Activated T-cell treated with anti-CD3 and anti-CD28 coated beads, Interleukin-2, amount 50 U/mL, for 72 hours (primary cell): ENCODE measurements at places on chromosomes 6 and 20. TPM values are rescaled to one million over a fixed set of nuclear protein-coding genes. Genes with fewer than 3 reads are reported as not detected.

DNA sequence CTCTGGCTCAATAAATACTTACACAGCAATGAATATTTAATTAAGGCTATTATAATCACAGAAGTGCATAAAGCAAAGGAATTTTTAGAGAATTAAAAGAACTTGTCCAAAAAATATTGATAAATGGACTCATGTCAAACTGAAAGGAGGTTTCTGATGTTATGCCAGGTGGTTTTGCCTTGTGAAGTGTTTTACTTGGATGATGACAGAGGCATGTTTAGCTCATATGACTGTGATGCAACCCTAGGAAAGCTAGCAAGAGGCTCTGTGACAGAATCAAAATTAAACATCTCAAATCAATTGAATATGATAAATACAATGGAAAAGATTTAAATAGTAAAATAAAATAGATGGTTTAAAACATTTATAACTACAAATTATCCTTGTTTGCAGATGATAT, 137.3 kb downstream of the TMEM200A start:
- no peak overlapping the region for H3K27ac ChIP-seq
- DNase-seq: no peak
- H3K4me3 ChIP-seq: no peak overlapping the region
- H3K4me1 ChIP-seq: peaks cover 23% of the 10 kb centered on the region
- no peaks in the 10 kb centered on the region for H3K36me3 ChIP-seq
- H3K27me3 ChIP-seq: no peaks in the 10 kb centered on the region

GRCh38 chr6:110178626-110179405, 654 bp downstream of the WASF1 start:
- H3K27me3 ChIP-seq: peaks cover 15% of the 10 kb centered on the region
- H3K27ac ChIP-seq: peak overlapping the region; percentile 80
- peaks cover 6% of the 10 kb centered on the region for H3K4me1 ChIP-seq
- peak overlapping the region; percentile 95 for H3K4me3 ChIP-seq
- peak; percentile 64 for DNase-seq

DNA sequence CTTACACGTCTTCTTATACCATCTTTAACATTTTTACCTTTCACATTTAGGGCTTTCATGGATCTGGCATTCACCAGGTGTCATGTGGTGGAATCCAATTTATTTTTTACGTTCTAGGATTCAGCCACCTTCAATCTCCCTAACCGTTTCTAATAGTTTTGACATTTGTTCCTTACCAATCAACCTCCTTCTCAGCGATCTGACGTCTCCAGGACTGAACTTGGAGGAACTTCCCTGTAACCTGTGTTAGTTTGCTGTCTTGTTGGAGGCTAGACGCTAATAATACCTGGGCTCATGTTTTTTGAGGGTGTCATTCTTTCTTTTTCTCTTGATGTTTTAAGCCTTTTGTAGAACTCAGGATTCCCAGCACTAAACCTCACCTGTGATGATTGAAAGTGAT, 351.6 kb downstream of the THBS2 start:
- no peak for DNase-seq
- no peaks in the 10 kb centered on the region for H3K4me1 ChIP-seq
- peaks cover 11% of the 10 kb centered on the region for H3K27me3 ChIP-seq
- H3K4me3 ChIP-seq: no peak overlapping the region
- H3K36me3 ChIP-seq: no peaks in the 10 kb centered on the region

DNA sequence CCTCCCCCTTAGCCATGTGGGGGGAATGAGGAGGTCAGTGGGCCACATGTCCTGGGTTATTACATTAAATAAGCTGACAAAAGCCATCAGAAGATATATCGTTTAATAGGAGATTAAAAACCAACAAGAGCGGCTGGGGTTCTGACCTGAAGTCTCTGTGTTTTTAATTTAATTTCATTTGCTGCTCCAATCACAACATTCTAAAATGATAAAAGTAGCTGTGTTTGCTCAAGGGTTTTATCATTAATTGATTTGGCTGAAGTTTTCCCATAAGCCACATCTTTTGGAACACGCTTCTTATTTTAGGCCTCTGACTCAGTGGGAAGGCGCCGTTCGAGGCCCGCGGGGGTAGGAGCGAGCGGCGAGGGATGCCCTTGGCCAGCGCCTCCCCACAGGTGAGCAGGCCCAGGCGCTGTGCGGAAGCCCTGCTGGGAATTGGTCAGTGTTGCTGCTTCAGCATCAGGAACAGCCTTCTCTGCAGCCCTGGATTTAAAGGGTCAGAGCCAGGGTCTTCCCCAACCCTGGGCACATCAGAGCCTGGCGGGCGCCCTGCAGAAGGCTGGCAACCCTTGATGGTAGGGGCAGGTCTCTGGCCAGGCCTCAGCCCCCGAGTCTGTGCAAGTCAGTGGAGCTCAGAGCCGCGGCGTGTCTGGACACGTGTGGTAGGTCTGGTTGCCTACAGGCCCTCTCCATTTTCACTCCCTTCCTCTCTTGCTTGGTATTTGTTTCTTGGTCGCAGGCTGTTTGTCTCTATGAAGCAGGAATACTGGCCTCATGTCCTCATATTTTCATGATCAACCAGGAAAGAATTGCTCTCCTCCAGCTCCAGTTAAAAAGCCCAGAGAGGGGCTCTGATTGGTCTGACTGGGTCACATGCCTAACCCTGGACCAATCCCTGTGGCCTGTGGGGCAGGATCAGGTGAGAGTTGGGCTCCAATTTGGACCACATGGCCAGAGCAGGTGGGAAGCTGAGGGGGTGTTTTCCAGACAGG, 30.9 kb upstream of the MLN start:
- no peaks in the 10 kb centered on the region for H3K36me3 ChIP-seq
- no peak for DNase-seq
- H3K27me3 ChIP-seq: peaks cover 14% of the 10 kb centered on the region
- no peak overlapping the region for H3K27ac ChIP-seq

- H3K36me3 ChIP-seq: peaks cover 2% of the 10 kb centered on the region
- H3K4me3 ChIP-seq: no peak overlapping the region
- peaks cover 6% of the 10 kb centered on the region for H3K27me3 ChIP-seq
- H3K4me1 ChIP-seq: no peaks in the 10 kb centered on the region
These were observed 110.2 kb downstream of the LAMA2 start for GRCh38 chr6:128993166-128993565.

The HUS1B gene
- 0.79 TPM for total RNA-seq

The ABT1 gene
- total RNA-seq: 21.8 TPM

The RUNX2 gene
- total RNA-seq: 39.3 TPM

The GRM1 gene
- total RNA-seq: not detected

The BTN1A1 gene
- total RNA-seq: 0.10 TPM

The TGM2 gene
- 0.38 TPM for total RNA-seq
